ENCODE measurements at places on chromosomes 16 and 17.

DNA sequence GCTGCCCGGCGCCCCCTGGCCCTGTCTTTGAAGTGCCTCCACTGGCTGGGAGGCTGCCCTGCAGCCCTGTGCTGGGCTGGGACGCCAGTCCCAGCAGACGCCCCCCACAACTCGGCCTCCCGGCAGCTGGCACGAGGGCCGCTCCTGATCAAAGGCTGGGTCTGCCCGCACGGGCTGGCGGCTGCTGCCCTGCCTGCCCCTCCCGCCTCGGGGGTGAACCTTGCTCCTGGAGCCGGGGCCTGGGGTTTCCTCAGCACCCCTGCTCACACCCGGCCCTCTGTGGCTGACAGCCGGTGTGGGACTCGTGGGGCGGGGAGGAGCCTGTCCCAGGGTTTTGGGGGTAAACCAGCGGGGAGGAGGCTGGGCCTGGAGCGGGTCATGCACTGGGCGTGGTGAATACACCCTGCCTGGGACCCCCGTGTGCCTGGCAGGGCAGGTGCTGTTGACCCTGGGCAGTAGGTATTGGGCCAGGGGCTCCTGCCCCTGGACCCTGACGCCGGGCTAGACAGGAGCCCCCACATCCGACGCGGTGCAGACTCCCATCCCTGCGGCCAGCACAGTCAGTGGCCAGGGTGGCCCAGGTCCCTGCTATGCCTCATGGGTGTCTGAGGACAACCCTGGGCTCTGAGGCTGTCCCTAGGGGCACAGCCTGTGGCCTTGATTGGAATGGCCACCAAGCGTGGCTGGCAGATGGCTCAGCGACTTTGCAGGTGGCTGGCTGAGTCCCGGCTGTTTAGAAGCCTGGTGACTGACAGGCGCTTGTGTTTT, 21.7 kb downstream of the CENPX start:
- DNase-seq, result no peak

DNA sequence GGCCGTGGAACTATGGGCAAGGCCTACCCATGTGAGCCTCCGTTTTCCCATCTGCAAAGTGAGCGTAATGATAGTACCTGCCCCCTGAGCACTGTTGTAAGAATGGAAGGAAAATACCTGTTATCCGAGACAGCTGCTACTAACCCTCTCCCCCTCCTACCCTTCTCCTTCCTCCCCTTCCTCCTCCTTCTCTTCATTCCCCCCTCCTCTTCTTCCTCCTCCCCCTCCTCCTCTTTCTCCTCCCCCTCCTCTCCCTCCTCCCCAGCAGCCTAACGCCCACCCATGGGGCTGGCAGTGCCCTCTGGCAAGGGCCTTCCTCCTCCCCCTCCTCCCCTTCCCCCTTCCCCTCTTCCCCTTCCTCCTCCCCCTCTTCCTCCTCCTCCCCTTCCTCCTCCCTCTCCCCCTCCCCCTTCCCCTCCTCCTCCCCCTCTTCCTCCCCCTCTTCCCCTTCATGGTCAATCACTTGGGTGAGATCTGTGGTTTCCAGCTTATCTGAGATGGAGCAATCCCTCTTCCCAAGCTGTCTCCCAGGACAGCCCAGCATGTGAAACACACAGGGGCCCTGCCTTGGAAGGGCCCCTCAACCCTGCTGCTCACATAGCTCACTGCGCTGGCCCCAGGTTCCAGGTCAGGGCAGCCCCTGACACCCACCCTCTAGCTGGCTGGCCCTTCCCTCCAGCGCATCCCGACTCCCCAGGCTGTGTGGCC, 6.4 kb downstream of the ZFPM1 start:
- DNase-seq, result no peak

DNA sequence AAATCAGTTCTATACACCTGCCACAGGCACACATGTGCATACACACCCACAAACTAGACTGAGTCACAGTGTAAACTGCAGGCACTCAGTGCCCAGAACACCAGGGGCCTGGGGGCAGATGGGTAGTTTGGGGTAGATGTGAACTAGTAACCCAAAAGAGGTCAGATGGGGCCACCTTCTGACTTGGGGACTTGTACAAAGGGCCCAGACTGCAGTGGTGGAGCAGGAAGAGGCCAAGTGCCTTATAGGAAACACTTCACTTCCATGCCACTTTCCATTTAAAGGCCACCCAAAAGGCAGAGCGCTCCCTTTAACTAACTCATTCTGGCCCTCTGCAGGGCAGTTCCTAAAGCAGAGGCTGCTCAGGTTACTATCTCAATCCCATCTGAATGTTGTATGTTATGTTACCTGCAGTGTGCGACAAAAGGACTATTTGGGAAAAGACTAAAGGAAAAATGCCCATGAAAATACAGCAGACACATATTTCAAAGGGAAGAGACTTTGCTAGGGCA, 27.8 kb upstream of the ERN1 start:
- DNase-seq, result no peak

DNA sequence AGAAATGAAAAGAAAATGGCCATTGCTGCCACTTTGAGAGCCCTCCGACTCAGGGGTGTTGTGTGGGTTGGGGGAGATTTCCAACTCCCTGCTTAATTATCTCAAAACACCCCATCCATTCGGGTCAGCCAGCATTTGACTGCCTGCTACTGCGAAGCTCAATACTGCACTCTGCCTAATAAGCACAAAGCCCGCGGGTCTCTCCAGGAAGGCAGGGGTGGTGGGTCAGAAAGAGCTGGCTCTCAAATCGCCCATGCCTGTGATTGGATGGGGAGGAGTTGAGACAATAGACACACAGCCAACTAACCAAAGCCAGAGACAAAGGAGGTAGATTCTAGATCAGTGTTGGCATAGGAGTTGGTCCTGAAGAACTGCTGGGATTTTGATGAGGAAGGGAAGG, 2.3 kb upstream of the XAF1 start:
- no peak for DNase-seq
